KG1 (cell line): ENCODE measurements at places on chromosomes 6 and 20.
A peak's percentile ranks its signal among the peaks of the same experiment; 100 is the strongest.

DNA sequence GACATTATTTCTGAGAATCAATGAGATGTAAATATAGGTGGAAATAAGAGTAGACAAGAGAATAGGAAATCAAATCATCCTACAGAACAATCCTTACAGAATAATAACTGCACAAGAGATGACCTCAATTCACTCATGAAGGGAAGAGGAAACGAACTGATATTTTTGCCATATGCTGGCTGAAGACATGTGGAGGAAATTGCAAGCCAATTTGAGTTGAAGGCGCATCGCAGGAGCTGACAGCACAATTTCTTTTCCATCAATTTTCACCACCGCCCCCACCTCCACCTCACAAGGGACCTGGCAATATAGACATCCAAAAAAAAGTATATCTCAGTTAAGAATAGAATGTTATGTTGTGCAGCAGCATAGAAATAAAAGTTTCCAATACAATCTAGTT lies 20.3 kb downstream of the CITED2 start:
- no peak for DNase-seq

DNA sequence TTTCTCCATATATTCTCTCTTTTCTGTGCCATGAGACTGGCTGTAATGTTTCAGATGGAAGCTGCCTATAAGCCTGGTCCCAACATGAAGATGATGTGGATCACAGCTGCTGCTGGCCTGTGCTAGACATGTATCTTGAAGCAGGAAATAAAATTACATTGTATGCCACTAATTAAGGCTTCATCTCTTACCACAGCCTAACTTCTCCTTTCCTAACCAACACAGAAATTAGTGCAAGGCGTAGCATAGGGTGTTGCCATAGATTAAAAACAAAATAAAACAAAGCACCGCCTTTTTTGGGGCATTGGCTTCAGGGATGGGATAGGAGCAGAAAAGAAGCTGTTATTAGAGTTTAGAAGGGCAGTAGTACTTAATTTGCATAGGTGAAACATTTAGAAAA lies 4.7 kb upstream of the SLC17A4 start:
- DNase-seq = peak; percentile 3

- DNase-seq = no peak
Observed at GRCh38 chr20:57957411-57958049, 247.7 kb upstream of the PMEPA1 start.

DNA sequence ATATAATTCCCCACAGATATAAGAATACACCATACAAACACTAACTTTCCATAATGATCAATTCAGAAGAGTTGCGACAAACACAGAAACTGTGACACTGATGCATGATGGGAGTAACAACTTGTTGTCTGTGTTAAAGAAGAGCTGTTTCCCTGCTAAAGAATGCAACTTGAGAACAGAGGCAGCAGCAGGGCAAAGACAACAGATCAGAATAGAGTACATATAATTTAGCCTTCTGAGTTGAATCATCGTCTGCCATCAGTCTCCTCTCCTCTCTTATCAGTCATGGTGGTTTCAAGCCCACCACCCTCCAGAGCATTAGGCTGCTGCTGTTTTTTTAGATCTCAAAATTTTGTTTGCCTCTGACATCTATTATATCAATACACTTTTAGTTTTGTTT lies 280.4 kb downstream of the UBE3D start:
- DNase-seq = no peak

- DNase-seq = no peak
Observed at GRCh38 chr6:61192610-61193009, 1093.4 kb downstream of the KHDRBS2 start.
